NCI-H2081 (cell line): ENCODE measurements at places on chromosomes 11 and 22.
A peak's percentile ranks its signal among the peaks of the same experiment; 100 is the strongest.

DNA sequence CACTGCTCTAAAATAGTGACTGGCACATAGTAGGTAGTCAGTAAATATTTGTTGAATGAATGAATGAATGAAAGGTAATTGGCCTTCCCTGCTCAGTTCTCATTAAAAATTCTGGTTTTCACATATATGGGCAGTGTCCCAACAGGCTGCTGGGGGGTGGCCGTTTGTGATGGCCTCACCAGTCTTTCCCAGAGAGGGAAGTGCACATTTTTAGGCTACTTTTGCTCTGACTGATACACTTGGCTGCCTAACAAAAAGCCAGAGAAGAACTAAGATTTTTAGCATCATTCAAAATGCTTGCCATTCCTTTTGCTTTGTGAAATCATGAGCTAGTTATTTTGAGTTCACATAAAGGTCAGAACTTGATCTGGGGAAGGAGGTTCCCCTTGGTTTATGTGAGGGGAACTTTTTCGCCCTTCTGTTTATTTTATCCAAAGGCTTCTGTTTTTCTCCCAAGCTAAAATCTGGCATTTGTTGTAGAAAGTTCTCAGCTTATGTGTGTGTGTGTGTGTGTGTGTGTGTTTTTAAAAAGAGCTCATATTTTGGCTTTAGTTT, 83.1 kb downstream of the PTPRJ start:
- DNase-seq = no peak

DNA sequence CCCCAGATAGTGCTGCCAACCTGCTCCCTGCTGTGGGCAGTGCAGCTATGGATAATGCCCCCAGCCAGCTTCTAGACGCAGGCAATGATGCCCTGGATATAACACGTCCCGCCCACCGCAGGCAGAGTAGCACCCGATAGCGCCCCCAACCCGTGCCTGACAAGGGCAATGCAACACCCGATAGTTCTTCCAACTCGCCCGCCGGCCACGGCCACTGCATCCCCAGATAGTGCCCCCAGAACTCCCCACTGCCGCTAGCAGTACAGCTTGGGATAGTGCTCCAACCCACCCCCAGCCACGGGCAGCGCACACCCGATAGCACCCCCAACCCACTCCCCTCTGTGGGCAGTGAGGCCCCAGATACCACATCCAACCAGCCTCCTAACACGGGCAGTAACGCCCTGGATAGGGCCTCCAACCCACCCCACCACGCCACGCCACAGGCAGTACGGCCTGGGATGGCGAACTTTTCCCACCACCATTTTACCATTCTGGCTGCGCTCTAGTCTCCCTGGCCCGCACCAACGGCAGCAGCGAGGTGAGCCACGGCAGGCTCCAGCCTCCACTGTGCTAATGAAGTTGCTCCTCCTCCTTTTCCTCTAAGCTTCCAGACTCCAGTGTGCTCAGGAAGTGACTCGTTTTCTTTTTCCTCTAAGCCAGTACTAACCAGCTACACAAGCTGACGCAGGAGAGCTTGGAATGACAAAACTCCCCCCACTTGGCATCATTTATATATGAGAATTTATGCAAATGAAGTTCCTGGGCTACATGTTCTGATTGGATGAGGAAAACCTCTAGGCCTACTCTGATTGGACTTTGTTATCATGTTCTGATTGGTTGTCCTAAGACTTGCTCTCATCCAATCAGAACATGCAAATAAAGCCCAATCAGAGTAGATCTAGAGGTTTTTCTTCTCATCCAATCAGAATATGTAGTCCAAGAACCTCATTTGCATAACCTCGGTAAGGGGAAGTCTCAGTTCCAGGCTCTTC, 3.0 kb upstream of the RFPL3 start:
- no peak for DNase-seq

DNA sequence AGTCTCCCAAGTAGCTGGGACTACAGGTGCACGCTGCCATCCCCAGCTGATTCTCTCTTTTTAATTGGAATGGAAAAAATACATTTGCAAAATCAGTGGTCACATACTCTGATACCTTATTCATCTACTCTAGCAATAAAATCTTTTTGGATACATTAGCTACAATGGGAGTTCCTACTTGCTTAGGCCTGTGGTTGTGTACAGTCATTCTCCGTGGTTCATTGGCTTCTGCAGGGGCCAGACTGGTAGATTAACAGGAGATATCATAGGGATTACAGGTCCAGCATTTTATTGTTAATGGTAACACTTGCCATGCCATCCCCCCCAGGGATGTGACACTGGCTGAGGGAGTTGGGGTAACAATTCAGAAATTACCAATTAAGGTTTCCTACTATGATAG, 140.0 kb downstream of the ADAMTS15 start:
- DNase-seq = no peak

- DNase-seq = no peak
Measured at GRCh38 chr11:122749005-122749687, 89.2 kb upstream of the CRTAM start.

- DNase-seq = no peak
Measured at GRCh38 chr11:108635106-108635505, 29.8 kb upstream of the DDX10 start.

DNA sequence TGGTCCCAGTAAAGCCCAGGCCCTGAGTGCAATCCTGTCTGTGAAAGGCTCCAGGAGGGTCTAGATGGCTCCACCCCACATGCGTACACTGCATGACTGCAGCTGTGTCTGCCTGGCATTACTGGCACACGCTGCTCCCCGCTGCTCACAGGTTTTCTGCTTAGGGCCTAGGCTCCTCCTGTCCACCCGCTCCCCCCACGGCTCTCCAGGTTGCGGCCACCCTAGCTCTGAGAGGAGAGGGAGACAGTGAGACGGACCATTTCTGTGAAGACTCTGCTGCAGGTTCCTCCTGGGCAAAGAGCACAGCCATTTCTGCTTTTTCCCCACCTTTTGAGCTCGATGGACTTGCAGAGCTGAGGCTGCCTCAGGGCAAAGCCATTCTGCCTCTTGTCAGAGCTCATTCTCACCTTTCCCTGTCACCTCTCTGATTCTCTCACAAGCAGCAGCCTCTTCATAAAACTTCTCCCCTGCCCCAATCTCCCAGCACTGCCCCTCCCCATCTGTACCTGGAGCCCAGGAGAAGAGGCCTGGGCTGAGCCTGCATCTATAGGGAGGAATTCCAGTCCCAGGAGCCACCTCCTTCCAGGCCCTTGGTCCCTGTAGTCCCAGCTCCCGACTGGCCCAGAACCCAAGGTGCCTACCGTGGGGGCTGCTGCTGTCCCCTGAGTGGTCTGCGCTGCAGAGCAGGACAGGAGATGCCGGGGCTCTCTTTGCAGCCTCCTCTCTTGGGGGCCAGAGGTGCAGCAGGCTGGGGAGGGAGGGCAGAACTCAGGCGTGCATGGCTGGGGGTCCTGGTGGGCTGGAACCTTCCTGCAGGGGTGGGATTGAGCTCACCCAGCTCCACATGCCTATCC, 433.7 kb upstream of the B3GAT1 start:
- DNase-seq = no peak

DNA sequence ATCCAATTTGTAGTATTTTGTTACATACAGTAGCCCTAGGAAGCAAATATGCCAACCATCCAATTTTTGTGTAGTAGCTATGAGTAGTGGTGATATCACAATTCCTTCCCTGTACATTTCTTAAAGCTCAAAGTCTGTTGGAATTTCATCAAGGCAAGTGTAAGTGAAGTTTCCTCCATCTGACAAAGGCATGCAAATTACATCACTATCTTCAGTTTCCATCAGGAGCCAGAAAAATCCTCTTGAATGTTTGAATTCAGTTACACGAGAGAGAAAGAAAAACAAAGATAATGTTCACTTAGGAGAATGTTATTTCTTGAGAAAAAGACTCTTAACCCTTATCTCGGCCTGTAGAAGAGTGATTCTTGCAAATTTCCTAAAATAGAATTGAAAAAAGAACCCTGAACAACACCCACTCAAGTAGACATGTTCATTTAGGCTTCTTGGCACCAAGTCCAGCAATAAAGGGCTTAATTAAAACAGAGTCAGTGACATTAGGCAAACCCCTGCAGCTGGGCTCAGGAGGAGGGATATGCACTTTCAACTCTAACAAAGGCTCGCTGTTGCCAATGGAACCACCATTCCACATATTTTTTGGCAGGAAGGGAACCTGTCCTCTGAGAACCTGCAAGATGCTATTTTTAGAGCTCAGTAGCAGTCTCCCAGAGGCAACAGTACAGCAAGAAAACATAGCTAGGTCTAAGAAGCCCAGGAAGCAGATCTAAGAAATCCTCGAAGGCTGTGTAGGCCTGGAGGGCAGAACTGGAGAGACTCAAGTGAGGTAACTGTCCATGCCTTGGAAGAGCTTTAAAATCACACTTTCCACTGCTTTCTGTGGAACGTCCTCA, 144.6 kb downstream of the CCDC81 start:
- peak; percentile 68 for DNase-seq
